Neural crest cell (in vitro differentiated cells): ENCODE measurements at places on chromosomes 3 and 15.

DNA sequence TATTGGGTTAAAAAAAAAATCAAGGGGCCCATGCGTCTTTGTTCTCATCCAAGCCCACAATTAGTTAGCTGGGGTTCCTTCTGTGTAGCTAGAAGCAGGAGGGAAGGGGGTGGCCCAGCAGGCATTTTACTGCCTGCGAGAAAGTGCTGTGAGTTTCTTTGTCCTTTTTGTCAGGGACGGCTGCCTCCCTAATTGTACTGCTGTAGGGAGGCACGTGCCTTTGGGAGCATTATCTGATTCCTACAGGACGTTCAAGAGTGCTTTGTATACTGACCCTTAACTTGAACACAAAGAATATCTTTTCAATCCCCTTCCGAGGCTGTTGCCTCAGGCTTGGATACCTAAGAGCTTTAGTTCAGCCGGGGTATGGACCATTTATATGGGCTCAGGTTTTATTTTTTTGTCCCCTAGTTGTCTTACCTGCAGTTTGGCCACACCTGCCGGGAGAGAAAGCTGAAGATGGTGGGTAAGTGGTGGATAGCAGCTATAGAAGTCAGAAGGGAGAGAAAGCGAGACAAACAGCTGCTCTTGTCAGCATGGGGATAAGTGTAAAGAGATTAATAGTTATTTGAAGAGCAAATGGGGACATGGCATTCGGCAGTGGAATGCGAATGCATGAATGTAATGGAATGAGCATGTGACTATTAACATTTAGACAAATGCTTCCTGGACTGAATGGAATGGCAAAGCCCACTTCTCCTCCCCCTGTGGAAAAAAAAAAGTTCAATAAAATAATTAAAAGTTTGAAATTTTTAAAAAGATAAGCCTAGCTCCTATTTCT lies 175.2 kb downstream of the TP63 start:
- peaks cover 90% of the 10 kb centered on the region for H3K27me3 ChIP-seq
- H3K4me3 ChIP-seq: peak overlapping the region; percentile 10
- peaks cover 12% of the 10 kb centered on the region for H3K4me1 ChIP-seq
- peak overlapping the region; percentile 3 for H3K27ac ChIP-seq
- peak; percentile 12 for DNase-seq
- no peaks in the 10 kb centered on the region for H3K36me3 ChIP-seq

GRCh38 chr15:87492321-87492720 lies 764.2 kb downstream of the NTRK3 start:
- no peaks in the 10 kb centered on the region for H3K36me3 ChIP-seq
- H3K4me3 ChIP-seq: no peak overlapping the region
- DNase-seq: no peak

GRCh38 chr15:59953392-59953883 lies 50.7 kb upstream of the FOXB1 start:
- no peaks in the 10 kb centered on the region for H3K27me3 ChIP-seq
- no peak for DNase-seq
- H3K27ac ChIP-seq: no peak overlapping the region
- H3K4me1 ChIP-seq: no peaks in the 10 kb centered on the region

DNA sequence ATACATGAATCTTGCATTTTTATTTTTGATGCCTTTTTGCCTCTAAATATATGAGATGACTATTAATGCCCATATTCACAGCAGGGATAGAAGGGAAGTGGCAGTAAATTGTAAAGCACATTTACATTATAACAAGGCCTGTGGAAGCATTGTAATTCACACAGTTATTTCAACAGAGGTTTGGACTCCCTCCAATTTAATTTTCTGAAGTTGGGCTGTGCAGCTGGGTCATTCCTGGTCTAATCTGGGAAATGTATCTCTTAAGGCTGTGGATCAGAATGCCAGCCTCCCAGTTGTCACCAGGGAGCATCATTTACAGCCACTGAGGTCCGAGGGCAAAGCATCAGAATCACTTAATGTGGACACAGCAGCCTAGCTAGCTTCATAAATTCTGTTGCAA lies 434.5 kb downstream of the MFSD1 start:
- no peaks in the 10 kb centered on the region for H3K36me3 ChIP-seq
- no peak overlapping the region for H3K27ac ChIP-seq
- no peak for DNase-seq
- peaks cover 12% of the 10 kb centered on the region for H3K4me1 ChIP-seq

GRCh38 chr3:16126634-16127033 lies 47.8 kb upstream of the GALNT15 start:
- no peaks in the 10 kb centered on the region for H3K36me3 ChIP-seq
- no peak for DNase-seq
- H3K27me3 ChIP-seq: no peaks in the 10 kb centered on the region
- no peak overlapping the region for H3K4me3 ChIP-seq

DNA sequence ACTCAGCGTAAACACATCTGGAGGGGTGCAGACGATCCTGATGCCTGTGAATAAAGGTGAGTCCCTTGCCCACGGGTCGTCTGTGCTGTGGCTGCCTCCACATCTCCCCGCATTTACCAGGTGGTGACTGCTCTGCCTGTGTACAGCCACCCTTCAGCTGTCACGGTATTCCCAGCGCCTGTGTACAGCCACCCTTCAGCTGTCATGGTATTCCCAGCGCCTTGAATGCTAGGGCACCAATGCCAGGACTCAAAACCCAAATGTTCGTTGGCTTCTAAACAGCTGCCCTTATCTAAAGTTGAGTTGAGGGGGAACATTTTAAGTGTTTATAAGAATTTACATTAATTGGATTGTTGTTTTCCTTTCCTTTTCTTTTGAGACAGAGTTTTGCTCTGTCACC lies 27.4 kb downstream of the MAP6D1 start:
- no peak overlapping the region for H3K4me3 ChIP-seq
- no peaks in the 10 kb centered on the region for H3K27me3 ChIP-seq
- H3K36me3 ChIP-seq: peaks cover 31% of the 10 kb centered on the region
- no peak overlapping the region for H3K27ac ChIP-seq
- peaks cover 12% of the 10 kb centered on the region for H3K4me1 ChIP-seq

GRCh38 chr3:194871143-194871863 lies 185.6 kb downstream of the FAM43A start:
- peaks cover 15% of the 10 kb centered on the region for H3K4me1 ChIP-seq
- peak overlapping the region; percentile 84 for H3K27ac ChIP-seq
- H3K4me3 ChIP-seq: no peak overlapping the region
- H3K27me3 ChIP-seq: no peaks in the 10 kb centered on the region
- H3K36me3 ChIP-seq: no peaks in the 10 kb centered on the region

DNA sequence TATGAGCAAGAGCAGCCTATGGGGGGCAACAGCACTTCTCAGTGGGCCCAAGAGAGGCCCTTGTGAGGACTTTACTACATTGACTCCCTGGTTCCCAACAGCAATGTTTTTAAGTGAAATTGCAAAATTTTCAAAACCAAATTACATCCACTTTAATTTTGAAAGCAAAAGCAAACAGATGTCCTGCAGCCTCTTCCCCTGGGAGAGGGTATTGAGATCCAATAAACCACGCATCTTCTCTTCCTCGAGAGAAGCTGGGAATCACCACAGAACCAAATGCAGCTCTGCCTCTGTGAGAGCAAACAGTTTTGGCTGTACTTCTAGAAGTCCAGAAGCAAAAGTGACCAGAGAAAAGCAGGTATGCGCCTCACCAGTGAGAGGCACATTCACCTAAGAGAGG lies 25.2 kb downstream of the NMNAT3 start:
- no peaks in the 10 kb centered on the region for H3K27me3 ChIP-seq
- H3K27ac ChIP-seq: no peak overlapping the region
- H3K4me3 ChIP-seq: no peak overlapping the region
- H3K36me3 ChIP-seq: no peaks in the 10 kb centered on the region
- H3K4me1 ChIP-seq: no peaks in the 10 kb centered on the region

- H3K27me3 ChIP-seq: peaks cover 22% of the 10 kb centered on the region
- no peak overlapping the region for H3K4me3 ChIP-seq
- H3K36me3 ChIP-seq: no peaks in the 10 kb centered on the region
- peak overlapping the region; percentile 57 for H3K27ac ChIP-seq
- DNase-seq: no peak
- H3K4me1 ChIP-seq: peaks cover 23% of the 10 kb centered on the region
Measured at GRCh38 chr15:101533371-101534140, 44.0 kb upstream of the PCSK6 start.

GRCh38 chr3:143526011-143526545 lies 322.2 kb downstream of the SLC9A9 start:
- no peaks in the 10 kb centered on the region for H3K27me3 ChIP-seq
- H3K36me3 ChIP-seq: no peaks in the 10 kb centered on the region
- DNase-seq: no peak
- no peak overlapping the region for H3K27ac ChIP-seq

GRCh38 chr15:94004697-94005096 lies 226.7 kb upstream of the MCTP2 start:
- H3K27me3 ChIP-seq: no peaks in the 10 kb centered on the region
- H3K36me3 ChIP-seq: no peaks in the 10 kb centered on the region
- no peak overlapping the region for H3K27ac ChIP-seq
- H3K4me3 ChIP-seq: no peak overlapping the region

- peaks cover 42% of the 10 kb centered on the region for H3K4me1 ChIP-seq
- no peak overlapping the region for H3K4me3 ChIP-seq
- H3K27ac ChIP-seq: no peak overlapping the region
- H3K27me3 ChIP-seq: no peaks in the 10 kb centered on the region
Measured at GRCh38 chr3:128194843-128195242, 41.6 kb downstream of the EEFSEC start.
